Parietal lobe (tissue), 2 donors: ENCODE measurements at places on chromosomes 3 and 15. TPM values are rescaled to one million over a fixed set of nuclear protein-coding genes. Genes with fewer than 3 reads are reported as not detected.

RHCG gene
- total RNA-seq: 2.8 TPM

REC114 gene
- not detected for total RNA-seq

ASB14 gene
- not detected for total RNA-seq

VEPH1 gene
- total RNA-seq: 15.7 TPM

GOLGA6L4 gene
- 9.4 TPM for total RNA-seq
